Fibroblast of the aortic adventitia (primary cell): ENCODE measurements at places on chromosomes 6 and 20. TPM values are rescaled to one million over a fixed set of nuclear protein-coding genes. Genes with fewer than 3 reads are reported as not detected.

DNA sequence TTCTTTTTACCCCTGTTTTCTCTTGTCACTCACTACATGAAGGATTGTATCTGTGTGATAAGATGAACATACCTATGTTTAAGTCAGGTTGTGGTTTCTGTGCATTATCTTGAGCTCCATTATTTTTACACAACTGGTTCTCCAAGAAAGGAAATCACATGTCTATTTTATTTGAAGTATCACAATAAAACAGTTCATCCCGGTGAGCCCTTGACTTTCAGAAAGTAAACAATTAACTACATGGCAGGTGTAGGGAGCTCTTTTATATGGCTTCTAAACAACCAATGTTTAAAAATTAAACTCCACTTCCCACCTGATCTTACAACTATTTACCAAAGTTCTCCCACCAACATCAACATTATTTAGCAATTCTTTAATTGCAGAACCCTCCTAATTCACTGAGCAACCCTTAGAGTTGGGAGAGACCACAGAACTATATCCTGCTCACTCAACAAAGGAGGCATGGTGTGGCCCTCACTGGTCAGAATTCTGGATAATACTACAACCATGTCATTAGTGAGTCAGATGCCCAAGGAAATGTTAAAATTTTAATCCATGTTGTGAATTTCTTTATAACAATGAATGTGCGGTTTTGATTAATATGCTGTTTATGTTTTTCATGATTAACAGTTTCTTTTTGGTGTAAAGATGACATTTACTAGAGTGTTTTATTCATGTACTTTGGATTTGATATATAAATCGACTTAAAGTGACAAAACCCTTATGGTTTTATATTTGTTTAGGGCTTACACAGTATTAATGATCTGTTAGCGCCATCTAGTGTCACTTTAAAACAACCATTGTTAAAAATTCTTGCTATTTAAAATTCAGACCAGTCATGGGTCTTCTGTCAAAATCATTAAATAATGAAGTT lies 50.0 kb upstream of the SCGN start:
- peak; percentile 86 for DNase-seq

DNA sequence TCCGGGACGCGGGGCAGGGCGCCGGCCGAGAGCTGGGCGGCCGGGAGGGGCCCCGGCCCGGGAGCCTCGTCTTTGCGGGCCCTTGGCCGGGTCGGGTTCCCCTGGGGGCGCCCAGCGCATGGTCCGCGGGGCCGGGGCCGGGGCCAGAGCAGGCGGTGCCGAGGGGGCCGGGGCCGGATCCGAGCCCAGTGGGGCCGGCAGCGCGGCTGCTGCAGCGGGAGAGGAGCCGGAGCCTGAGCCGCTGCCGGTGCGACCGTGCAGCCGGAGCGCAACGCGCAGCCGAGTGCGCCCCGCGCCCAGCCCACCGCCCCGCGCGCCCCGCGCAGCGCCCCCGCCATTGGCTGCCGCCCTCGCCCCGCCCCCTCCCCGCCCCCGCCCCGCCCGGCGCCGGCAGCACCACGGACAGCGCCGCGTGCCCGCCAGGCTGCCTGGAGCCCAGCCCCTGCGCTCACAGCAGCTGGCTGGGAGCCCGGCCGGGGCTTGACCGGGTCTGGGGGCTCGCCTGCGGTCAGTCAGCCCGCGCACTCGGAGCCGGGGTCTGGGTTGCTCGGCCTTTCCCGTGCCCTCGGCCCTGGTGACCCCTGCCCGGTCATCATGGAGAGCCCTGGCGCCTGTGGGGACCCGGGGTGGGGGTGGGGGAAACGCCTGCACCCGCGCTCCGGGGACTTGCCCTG lies at the start of gene HRH3:
TSS of gene HRH3 (minus strand) at position 287 of the 674 bp plus-strand sequence. CDS start 308 bp downstream, outside the sequence.
- no peak for DNase-seq

The CPNE5 gene
- 0.16 and 0.18 TPM in 2 replicates for total RNA-seq

GRCh38 chr6:166005944-166006899 lies 161.4 kb downstream of the TBXT start:
- peak; percentile 90 for DNase-seq

The CARMIL1 gene
- 23.9 and 38.7 TPM in 2 replicates for total RNA-seq

DNA sequence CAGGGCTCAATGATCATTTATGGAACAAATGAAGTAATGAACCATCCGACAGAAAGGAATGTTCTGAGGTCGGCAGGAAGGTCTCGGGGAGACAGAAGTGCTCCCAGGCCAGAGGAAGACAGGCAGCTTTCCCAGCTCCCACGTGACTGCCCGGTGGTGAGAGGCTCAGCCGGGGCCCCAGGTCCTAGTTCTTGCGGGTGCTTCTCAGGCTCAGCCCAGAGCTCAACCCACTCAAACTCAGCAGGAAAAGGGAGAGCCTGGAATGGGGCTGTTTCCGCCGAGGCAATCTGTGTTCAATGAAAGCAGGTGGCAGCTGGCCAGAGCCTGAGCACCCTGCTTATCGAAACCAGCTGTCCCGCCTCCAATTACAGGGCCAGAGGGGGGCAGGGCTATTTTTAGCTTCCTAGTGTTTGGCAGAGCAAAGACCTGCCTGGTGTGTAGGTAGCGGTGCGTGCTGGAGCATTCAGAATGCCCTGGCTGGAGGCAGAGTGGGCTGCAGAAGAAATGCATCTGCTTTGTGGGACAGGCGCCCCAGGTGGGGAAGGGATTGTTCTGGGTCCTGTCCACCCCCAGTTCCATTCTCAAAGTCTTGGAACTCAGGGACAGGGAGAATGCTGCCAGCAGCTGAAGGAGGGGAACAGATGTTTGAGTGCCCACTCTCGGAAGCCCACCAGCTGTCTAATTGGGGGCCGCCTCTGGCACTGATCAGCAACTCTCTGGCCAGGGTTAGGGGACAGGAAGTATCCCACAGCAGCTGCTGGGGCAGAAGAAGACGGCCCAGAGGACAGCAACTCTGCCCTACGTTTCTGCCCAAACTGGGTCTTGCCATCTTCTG lies 145.1 kb downstream of the PREX1 start:
- peak; percentile 98 for DNase-seq

The PSMB8 gene
- total RNA-seq = 36.2 and 38.0 TPM in 2 replicates

DNA sequence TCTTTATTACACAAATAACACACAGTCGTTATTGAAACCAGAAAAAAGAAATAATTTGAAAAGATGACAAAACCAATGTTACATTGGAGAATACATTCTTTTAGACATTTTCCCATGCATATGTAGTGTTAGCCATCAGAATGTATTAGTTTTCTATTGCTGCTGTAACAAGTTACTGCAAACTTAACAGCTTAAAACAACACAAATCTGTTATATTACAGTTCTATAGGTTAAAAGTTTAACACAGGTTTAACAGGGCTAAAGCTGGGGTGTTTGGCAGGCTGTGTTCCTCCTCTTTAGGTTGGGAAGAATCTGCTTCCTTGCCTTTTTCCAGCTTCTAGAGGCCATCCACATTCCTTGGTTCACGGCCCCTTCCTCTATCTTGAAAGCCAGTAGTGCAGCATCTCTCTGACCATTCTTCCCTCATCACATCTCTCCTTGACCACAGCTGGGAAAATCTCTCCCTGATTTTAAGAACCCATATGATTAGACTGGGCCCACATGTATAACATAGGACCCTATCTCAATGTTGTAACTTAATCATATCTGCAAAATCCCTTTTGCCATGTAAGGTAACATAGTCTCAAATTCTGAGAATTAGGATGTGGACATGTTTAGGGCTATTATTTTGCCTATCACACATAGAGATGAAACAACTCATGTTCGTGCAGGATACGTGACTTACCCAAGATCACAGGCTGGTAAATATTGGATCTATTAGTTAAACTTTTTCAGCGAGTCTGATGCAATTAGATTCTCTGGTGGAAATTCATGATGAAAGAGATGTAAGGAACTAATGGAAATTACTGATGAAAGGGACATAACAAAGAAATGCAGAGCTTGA lies 145.4 kb upstream of the TMEM170B start:
- no peak for DNase-seq

The ZBTB12 gene
- total RNA-seq = 3.3 and 3.8 TPM in 2 replicates

GRCh38 chr6:160972111-160972510 lies 19.5 kb upstream of the MAP3K4 start:
- peak; percentile 85 for DNase-seq

GRCh38 chr6:116355796-116356195 lies 15.0 kb upstream of the DSE start:
- DNase-seq = no peak

- DNase-seq = no peak
These were observed 8.5 kb upstream of the MCM3 start for GRCh38 chr6:52293067-52293466.

GRCh38 chr20:10864076-10864672 lies 190.4 kb upstream of the JAG1 start:
- peak; percentile 89 for DNase-seq

GRCh38 chr20:4814696-4815252 lies 93.1 kb downstream of the PRND start:
- DNase-seq = no peak

The FERMT1 gene
- 2.9 and 8.8 TPM in 2 replicates for total RNA-seq
